ENCODE measurements at places on chromosomes 12 and 14. TPM values are rescaled to one million over a fixed set of nuclear protein-coding genes. Genes with fewer than 3 reads are reported as not detected.
A peak's percentile ranks its signal among the peaks of the same experiment; 100 is the strongest.

GRCh38 chr14:65815127-65815526, 402.6 kb downstream of the FUT8 start:
- no peak overlapping the region for H3K27ac ChIP-seq
- H3K36me3 ChIP-seq: no peaks in the 10 kb centered on the region
- DNase-seq: no peak
- no peaks in the 10 kb centered on the region for H3K27me3 ChIP-seq
- no peak overlapping the region for H3K4me3 ChIP-seq

Gene SERPINA1
- total RNA-seq: 5.4 TPM

DNA sequence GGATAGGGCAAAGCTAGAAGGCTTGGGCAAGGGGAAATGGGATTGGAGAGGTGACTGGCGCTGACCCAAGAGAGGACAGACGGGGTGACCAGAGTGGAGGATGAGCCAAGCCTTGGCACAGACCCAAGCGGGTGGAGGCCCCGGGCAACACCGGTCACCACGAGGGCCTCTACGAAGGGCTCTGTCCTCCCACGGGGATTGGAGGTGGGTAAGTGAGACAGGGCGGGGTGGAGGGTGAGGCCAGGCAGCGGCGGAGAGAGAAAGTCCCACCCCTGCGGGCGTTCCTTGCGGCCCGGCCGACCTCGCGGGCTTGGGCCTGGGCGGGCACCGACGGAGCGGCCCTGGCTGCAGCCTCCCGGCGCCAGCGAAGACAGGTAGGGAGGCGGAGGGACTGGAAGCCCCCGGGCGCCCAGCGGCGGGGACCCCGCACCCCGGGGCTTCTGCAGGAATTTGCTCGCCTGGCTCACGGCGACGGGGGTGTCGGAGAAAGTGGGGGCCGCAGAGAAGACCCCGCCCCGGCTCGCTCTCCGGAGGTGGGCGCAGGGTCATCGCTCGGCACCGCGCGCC, at the start of gene PAPLN:
Gene PAPLN, plus strand, starts transcription at position 288 of the 567 bp plus-strand sequence. CDS start 2,273 bp downstream, outside the sequence.
- peaks cover 56% of the 10 kb centered on the region for H3K27me3 ChIP-seq
- H3K4me3 ChIP-seq: peak within 1 kb of the TSS; percentile 62
- peak; percentile 29 for DNase-seq
- H3K36me3 ChIP-seq: no peaks in the 10 kb centered on the region
- peaks cover 30% of the 10 kb centered on the region for H3K4me1 ChIP-seq
- no peak within 1 kb of the TSS for H3K27ac ChIP-seq

Gene AQP6
- total RNA-seq: not detected

Gene FAM222A
- 11.7 TPM for total RNA-seq

Gene ETFBKMT
- total RNA-seq: 0.52 TPM

- H3K27me3 ChIP-seq: no peaks in the 10 kb centered on the region
- no peak overlapping the region for H3K4me3 ChIP-seq
- H3K36me3 ChIP-seq: no peaks in the 10 kb centered on the region
- H3K27ac ChIP-seq: no peak overlapping the region
- H3K4me1 ChIP-seq: no peaks in the 10 kb centered on the region
These were observed 12.3 kb upstream of the LMO3 start for GRCh38 chr12:16618256-16618655.

DNA sequence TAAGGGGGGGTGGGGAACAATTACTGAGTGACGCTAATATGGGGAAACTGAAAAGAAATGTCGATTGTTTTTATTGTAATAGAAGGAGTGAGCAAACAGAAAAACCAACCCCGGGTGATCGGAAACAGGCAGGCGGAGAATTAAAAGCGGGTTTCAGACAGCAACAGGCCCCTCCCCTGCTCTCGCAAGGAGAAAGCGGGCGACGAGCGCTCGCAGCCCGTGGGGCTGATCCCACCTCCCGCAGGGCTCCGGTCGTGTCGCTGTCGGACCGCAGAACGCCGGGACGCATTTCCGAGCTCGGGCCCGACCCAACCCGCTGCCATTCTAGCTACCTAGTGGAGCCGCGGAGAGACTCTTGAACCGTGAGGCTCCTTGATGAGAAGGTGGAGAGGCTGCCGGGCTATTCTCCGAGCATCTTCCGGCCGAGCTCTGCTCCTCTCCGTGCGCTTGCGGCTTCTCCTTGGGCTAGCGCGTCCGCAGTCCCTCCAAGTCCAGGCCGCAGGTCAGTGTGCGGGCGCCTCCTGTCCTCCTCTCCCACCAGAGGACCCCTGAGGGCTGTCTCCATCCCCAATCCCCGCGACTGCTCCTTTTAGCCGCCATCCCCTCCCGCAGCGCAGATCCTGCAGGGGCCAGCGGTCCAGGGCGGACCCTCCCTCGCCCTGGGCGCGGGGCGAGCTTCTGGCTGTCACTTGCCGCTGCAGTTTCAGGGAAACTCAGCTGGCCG, 4.1 kb upstream of the PAX9 start:
- H3K36me3 ChIP-seq: no peaks in the 10 kb centered on the region
- H3K4me3 ChIP-seq: peak overlapping the region; percentile 68
- peaks cover 19% of the 10 kb centered on the region for H3K4me1 ChIP-seq
- DNase-seq: peak; percentile 51
- no peaks in the 10 kb centered on the region for H3K27me3 ChIP-seq
- no peak overlapping the region for H3K27ac ChIP-seq

GRCh38 chr14:94625353-94625635, 13.1 kb downstream of the SERPINA3 start:
- H3K36me3 ChIP-seq: no peaks in the 10 kb centered on the region
- H3K4me1 ChIP-seq: no peaks in the 10 kb centered on the region
- H3K27ac ChIP-seq: no peak overlapping the region

Gene SYNDIG1L
- total RNA-seq: not detected

- no peak for DNase-seq
- no peaks in the 10 kb centered on the region for H3K27me3 ChIP-seq
- H3K27ac ChIP-seq: no peak overlapping the region
- no peak overlapping the region for H3K4me3 ChIP-seq
- H3K4me1 ChIP-seq: peaks cover 5% of the 10 kb centered on the region
- H3K36me3 ChIP-seq: peaks cover 4% of the 10 kb centered on the region
These were observed 144.5 kb upstream of the SLC38A2 start for GRCh38 chr12:46516933-46517578.

DNA sequence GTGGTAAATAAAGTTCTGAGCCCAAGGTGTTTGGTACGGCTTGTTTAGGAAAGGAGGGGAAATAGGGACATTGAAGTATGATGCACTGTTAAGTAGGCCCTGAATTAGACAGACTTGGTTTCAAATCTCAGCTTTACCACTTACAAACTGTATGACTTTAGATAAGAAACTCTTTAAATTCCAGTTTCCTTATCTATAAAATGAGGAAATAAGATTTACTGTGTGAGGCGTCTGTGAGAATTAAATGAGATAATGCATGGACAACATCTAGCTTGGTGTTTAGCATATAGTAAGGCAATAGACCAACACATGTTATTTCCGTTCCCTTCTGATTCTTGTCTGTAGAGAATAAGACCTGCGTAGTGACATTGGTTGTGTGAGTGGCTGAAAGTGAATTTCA, 7.0 kb downstream of the NCKAP1L start:
- no peaks in the 10 kb centered on the region for H3K4me1 ChIP-seq
- H3K36me3 ChIP-seq: no peaks in the 10 kb centered on the region
- no peak overlapping the region for H3K4me3 ChIP-seq
- no peak for DNase-seq

Gene CNIH1
- total RNA-seq: 194 TPM

Gene GALNT8
- total RNA-seq: not detected
